HuH-7 (cell line): ENCODE measurements at places on chromosomes 13 and 19.

DNA sequence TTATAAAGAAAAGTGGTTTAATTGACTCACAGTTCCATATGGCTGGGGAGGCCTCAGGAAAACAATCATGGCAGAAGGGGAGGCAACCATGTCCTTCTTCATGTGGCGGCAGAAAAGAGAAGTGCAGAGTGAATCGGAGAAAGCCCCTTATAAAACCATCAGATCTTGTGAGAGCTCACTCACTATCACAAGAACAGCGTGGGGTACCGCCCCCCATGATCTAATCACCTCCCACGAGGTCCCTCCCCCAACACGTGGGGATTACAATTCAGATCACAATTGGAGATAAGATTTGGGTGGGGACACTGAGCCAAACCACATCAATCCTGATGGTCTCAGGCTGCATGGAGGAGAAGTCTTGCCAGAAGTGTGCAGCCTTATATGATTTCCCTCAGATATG is 26.0 kb downstream of the TM9SF2 start:
- DNase-seq, result no peak

DNA sequence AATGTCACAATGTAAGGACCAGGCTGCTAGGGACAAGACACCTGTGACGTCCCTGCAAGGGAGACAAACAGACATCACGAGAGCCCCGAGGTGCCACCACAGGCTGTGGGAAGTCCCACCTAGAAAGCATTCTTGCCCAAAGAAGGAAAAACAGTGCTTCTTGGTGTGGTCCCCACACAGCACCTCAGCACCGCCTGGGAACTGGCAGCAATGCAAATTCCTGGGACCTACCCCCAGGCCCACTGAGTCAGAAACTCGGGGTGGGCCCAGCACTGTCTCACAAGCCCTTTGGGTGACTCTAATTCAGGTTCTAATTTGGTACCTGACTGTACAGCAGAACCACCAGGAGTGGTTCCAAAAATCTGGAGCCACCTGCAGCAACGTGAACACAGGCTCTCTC is 13.8 kb upstream of the CCNP start:
- no peak for DNase-seq

DNA sequence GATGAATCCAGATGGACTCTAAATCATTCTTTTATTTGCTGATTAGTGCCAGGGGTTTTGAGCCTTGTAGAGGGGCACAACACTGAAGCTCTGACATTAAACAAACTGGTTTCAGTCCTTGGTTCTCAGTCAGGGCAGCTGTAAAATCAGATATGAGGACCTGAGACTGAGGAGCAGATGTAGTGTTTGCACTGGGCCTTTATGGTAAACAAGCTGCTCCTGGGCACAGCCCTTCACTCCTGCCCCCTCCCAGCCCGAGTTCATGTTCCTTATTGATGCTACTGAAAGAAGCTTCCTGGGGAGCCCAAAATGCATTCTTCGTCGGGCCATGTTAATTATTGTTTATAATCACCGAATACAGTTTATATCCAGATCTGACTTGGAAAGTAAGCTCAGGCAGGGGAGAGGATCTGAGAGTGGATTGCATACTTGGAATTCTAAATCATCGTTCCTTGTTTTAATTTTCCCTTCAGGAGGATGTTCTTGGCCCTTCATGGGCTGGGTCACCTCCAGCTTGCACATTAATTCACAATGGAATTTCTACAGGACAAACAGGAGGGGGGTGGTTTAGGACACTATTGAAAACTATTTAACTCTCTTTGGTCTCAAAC is 213.5 kb downstream of the FGF9 start:
- DNase-seq, result no peak

DNA sequence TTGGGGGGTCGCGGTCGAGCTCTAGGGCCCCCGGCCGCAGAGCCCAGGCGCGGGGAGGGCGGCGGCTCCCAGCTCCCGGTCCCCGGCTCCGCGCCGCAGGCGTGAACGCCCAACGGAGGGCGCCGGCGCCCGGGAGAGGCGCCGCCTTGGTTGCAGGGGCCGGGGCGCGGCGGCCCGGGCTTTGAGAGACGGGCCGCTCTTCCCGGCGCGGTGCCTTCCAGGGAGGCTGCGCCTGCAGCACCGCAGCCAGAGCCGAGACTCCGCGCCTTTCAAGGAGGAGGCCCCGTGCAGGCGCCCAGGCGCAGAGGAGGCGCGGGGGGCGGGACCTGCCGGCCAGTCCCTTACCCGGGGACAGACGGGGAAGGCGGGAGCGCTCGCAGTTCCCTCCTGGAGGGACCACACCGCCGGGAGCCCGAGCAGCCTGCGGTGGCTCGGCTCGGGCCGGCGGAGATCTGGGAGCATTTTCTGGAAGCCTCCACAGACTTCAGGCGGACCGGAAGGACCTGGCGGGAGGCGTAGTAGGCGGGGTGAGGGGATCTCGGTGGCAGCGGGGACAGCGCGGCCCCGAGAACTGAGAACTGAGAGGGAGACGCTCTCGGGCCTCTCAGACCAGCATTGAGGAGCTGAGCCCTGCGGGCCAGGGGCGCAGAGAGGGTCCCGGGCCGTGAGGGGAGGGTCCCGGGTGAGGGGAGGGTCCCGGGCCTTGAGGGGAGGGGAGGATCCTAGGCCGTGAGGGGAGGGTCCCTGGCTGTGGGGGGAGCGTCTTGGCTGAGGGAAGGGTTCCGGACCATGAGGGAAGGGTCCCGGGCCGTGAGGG is 25.5 kb upstream of the MCF2L start:
- DNase-seq, result peak; percentile 48

DNA sequence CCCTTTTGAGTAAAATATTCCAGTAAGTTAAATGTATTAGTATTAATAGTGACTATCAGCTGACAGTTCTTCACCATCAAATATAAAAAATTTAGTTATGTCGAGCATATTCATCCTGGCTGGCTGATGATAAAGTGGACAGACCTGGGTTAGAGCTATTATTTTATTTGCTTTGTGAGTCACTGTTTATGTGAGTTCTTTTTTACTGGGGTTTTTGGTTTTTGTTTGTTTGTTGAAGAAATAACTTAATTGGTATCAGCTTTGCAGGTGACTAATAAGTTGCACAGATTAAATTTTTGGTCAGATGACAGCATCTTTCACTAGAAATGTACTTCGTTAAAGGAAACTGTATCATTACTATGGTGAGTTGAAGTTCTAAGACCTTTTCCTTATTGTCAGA is 224.7 kb downstream of the GGACT start:
- no peak for DNase-seq

DNA sequence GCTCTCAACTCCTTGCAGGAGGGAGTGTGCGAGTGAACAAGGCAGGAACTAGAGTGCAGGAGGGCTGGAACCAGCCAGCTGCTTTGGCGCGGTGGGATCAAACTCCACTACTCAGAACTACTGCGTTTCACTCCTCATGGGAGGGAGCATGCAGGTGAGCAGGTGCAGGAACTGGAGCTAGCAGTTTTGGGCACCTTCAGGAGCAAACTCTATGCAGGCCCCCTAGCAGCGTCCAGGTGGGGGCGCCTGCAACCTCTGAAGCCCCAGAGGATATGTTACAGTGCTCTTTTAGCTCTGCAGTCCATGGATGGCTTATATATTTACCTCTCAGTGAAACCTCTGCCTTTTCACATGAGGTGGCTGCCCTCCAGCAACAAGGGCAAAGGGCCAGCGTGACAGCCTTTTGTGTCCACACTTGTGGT is 1303.4 kb downstream of the PCDH9 start:
- DNase-seq, result peak; percentile 8
